Activated naive CD4-positive, alpha-beta T cell treated with Interleukin-2 at 50 U/mL for 16 hours (primary cell): ENCODE measurements at places on chromosomes 6 and 20.

- DNase-seq: no peak
Observed at GRCh38 chr6:79717989-79718388, 86.9 kb downstream of the SH3BGRL2 start.

DNA sequence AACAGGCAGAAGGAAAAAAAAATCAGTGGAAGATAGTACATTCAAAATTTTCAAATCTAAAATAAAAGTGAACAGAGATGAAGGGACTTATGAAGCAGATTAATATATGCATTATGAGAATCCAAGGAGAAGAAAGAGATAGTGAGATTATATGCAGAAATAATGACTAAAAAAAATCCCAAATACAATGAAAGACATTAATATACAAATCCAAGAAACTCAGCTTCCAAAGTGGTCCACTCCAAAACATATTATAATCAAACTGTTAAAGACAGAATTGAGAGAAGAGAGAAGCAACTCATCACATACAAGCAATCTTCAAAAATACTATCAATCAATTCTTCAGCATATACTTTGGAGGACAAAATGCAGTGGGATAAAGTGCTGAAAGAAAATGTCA is 73.5 kb upstream of the CARMIL1 start:
- no peak for DNase-seq

- no peak for DNase-seq
Observed at GRCh38 chr6:89067796-89068195, 12.8 kb upstream of the PNRC1 start.

GRCh38 chr20:6708010-6708409 is 59.5 kb upstream of the BMP2 start:
- no peak for DNase-seq

DNA sequence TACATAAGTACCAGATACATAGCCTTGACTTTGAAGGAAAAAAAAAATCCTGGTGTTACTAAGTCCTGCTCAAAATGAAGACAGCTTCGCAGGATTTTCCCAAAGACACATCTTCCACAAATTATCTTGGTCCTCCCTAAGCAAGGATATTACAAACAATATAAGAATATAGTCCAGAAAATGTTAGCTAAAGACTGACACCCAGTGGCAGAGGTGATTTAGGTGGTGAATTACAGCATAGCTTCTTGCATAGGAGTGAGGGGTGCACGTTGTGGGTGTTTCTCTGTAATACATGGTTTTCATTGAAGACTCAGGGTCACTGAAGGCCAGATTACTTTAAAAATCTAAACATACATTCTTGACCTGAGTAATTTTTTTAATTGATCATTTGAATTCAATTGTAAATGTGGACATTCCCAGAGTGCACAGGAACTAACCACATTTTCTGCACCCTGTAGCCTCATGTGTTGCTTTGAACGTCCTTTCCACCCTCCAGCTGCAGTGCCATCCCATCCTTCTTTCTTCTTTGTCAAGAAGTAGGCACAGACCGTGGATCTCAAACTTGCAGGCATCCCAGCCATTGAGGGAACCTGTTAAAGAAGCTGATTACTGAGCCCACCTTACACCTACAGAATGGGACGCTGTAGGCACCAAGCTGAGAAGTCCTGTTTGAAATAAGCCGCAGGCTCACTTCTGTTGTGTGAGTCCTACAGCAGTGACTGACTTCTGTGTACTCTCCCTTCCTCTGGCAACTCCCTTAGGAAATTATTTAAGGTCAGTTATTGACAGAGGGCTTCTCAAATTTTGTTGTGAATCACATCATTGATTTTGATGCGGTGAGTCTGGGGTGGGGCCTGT is 102.6 kb downstream of the PERP start:
- DNase-seq: no peak

- DNase-seq: no peak
Observed at GRCh38 chr6:88115307-88115706, 50.8 kb downstream of the CNR1 start.

- no peak for DNase-seq
Observed at GRCh38 chr20:56244259-56244658, 4.3 kb upstream of the MC3R start.

- DNase-seq: no peak
Observed at GRCh38 chr6:71933881-71934280, 47.5 kb downstream of the RIMS1 start.

GRCh38 chr20:44496976-44497375 is 21.3 kb downstream of the TTPAL start:
- DNase-seq: peak; percentile 43

GRCh38 chr6:13454286-13455221 is 32.8 kb downstream of the GFOD1 start:
- peak; percentile 87 for DNase-seq

DNA sequence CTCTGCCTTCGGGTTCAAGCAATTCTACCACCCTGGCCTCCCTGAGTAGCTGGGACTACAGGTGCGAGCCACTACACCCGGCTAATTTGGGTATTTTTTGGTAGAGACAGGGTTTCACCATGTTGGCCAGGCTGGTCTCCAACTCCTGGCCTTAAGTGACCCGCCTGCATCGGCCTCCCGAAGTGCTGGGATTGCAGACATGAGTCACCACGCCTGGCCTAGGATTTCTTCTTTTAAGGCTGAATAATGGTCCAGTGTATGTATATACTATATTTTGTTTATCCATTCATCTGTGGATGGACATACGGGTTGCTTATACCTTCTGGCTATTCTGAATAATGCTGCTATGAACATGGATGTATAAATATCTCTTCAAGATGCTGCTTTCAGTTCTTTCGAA is 17.1 kb downstream of the RIOK1 start:
- no peak for DNase-seq

DNA sequence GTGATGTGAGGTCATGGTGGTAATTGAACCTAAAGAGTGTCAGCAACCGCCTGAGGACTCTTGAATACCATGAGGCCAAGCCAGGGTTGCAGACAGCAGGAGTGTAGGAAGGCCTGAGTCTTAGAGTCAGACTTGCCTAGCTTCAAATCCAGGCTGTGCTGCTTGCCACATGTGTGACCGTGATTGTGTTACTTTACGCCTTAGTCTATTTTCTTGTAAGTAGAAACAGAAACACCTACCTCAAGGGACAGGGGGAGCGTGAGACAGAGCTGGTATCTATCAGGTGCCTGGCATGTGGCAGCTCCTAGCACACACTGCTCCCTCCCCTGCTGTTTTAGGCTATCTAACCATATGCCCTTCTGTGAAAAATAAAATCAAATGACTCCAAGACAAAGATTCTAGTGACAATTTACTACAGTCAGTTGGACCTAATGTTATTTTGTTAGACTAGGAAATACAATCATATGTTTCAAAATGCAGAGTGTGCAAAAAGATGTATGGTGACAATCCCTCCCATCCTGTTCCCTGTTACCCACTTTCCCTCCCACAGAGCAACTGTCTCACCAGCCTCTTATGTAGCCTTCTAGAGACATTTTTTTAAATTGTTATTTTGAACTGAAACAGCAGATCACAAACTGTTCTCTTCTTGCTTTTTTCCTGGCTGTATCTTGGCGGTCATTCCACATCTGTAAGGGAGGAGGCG is 21.7 kb downstream of the TAF8 start:
- DNase-seq: no peak

DNA sequence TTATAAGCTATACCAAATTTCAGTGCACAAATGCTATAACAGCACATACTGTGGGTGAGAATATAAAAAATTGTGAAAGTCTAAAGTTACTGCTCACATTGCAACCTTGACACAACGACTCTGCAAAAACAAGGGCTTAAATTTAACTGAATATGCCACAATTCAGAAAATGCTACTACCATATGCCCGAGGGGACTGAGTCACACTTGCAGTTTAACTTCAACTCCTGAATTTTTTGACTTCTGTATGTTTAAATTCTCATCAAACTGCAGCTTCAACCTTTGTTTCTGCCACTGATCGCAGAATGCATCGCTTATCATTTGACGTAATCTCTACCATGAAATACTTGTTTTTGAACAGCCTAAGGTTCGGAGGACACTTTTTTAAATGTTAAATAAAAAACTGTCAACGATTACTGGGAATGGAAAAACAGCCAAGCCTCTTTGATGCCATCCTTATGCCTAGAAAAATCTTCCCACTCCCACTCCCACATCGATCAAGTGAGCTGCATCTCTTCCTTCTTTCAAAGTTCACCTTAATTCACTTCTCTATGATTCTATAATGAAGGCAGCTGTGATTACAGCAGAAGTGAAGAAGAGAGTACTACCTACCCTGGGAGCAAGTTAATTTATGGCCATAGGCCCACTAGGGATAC is 136.5 kb downstream of the ATXN1 start:
- DNase-seq: no peak

DNA sequence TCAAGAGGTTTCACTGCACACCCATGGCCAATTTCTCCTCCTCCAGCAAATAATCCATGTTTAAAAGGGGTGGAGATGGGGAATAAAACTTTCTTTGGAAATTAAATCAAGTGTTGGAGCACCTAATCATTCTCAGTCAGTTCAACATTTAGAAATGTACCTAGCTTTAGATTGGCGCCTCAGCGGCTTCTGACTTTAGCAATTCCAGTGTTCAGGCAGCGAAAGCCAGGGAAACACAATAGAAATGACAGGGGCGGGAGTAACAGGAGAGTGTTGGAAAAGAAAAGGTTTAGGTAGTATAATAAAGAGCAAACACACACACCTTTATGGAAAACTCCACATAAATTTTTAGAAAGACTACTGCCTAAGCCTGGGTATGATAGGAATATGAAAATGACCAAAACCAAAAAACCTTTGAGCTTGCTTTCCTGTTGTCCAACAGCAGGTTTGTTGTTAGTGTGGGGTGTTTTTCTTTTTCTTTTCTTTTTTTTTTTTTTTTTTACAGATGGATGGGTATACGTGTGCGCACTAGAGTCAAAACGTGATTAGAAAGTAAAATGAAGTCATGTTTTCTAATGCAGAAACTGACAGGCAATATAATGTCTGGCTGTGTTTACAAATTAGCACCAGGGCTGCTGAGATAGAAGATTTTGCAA is 7.7 kb downstream of the TFAP2A start:
- DNase-seq: no peak

GRCh38 chr6:139184047-139184446 is 49.2 kb downstream of the HECA start:
- DNase-seq: no peak

DNA sequence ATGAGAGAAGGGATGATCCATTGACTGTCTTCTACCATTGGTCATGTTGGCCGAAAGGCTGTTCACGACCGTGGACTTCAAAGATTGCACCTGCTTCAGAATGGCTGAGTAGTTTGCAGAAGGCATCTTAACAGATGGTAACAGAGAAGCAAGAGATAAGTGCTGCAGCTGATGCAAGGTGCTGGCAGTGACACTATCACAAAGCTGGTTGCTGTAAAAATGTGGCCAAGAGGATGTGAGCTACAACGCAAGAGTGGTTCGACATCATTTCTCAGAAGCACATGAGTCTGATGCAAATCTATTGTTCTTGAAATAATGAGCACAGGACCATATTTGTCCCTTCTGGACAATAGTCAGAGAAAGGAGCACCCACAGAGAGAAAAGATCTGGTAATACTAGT is 27.0 kb upstream of the ANKEF1 start:
- DNase-seq: no peak

DNA sequence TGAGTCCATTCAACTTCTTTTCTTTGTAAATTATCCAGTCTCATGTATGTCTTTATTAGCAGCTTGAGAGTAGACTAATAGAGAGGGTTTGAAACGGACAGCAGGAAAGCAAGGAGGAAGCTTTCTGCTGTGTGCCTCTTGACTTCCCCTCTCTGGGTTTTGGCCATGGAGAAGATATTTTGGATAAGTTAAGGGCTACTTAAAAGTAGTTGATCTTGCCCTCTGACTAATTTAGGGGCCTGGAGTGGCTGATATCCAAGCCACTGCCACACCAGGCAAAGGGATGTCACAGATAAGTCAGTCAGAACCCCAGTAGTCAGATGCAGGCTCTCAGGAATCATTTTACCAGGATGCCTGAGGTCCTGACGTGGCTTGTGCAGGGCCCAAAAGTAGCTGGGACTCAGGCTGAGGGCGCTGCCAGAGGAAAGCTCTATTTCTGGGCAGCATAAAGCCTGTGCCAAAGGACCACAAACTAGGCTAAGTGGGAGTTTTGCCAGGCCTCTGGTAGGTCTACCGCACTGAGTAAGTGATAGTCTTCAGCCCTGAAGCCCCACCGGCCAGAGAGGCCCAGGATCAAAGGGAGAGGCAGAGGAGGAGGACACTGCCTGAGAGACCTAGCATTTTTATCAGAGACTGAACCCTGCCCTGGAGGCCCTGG is 41.6 kb upstream of the IYD start:
- no peak for DNase-seq
